Suppressor macrophage treated with lipopolysaccharide for 4 hours (primary cell): ENCODE measurements at places on chromosomes 16 and 17.

GRCh38 chr16:49556606-49557446 is 183.2 kb downstream of the C16orf78 start:
- DNase-seq = no peak

GRCh38 chr16:74439685-74440084 is 18.4 kb upstream of the CLEC18B start:
- peak; percentile 47 for DNase-seq

DNA sequence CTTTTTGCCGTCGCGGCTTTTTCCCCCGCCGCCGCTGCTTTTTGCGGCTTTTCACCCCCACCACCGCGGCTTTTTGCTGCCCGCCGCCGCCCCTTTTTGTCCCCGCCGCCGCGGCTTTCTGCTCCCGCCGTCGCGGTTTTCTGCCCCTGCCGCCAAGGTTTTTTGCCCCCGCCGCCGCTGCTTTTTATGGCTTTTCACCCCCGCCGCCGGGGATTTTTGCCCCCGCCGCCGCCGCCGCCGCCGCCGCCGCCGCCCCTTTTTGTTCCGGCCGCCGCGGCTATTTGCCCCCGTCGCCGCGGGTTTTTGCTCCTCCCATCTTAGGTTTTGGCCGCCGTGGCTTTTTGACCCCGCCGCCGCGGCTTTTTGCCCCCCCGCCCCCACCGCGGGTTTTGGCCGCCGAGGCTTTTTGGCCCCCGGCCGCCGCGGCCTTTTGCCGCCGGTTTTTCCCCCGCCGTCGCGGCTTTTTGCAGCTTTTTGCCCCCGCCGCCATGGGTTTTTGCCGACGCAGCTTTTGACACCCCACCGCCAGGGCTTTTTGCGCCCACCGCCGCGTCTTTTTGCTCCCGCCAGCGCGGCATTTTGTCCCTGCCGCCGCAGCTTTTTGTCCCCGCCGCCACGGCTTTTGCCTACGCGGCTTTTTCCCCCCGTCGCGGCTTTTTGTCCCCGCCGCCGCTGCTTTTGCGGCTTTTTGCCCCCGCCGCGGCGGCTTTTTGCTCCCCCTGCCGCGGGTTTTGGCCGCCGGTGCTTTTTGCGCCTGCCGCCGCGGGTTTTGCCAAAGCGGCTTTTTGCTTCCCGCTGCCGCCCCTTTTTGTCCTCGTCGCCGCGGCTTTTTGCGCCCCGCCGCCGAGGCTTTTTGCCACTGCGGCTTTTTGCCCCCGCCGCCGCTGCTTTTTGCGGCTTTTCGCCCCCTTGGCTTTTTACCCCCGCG is 519.4 kb upstream of the WSB1 start:
- DNase-seq = no peak

GRCh38 chr17:29791336-29792080 is 138.5 kb downstream of the SSH2 start:
- peak; percentile 12 for DNase-seq

DNA sequence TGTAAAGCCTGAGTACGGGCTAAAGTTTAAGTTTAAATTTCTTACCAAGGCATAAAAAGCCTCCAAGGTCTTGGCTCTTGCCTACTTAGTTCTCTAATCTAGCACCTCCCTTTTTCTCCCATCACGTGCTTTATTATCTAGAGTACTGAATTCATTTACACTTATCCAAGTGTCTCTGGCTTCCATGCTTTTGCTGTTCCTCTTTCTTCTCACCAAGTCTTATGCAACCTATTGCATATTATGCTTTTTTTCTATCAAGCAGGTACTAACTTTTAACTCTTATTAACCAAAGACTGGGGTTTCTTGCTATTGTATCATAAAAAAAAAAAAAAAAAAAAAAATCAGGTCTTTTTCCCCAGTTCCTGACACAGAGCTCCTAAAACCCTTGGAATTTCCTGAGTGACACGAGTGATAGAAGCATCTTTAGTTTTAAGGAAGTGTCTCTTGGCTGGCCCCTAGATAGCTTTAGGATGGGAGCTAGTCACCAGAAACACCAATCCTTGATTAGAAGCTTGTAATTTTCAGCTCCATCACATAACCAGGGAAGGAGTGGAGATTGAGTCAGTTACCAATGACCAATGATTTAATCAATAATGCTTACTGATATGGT is 44.9 kb downstream of the SSH2 start:
- peak; percentile 61 for DNase-seq

GRCh38 chr17:81350320-81350890 is 44.9 kb upstream of the BAHCC1 start:
- no peak for DNase-seq

GRCh38 chr16:67456391-67457081 is 24.4 kb downstream of the ATP6V0D1 start:
- peak; percentile 32 for DNase-seq

GRCh38 chr16:56493815-56494214 is 26.0 kb downstream of the BBS2 start:
- DNase-seq = no peak

- DNase-seq = peak; percentile 70
Observed at GRCh38 chr17:7716901-7717755, at the start of gene DNAH2. Gene DNAH2 (plus strand): TSS chr17:7717744. CDS start chr17:7719735, 1,991 bp downstream.

DNA sequence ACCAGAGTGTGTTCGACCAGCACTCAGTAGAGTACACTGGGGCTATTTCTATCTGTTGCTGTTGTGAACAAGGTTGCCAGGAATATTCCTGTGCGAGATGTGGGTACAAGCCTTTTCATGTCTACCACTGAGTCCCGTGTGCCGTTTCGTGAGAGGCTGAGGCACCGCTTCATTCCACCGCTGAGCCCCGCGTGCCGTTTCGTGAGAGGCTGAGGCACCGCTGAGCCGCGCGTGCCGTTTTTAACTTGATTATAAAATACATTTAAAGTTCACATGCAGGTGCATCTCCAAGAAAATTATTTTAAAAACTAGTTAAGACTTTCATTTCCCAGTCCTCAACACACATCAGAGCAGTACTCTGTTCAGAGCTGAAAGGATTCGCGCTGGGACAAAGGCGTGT is 78.7 kb upstream of the ZNF750 start:
- DNase-seq = no peak

DNA sequence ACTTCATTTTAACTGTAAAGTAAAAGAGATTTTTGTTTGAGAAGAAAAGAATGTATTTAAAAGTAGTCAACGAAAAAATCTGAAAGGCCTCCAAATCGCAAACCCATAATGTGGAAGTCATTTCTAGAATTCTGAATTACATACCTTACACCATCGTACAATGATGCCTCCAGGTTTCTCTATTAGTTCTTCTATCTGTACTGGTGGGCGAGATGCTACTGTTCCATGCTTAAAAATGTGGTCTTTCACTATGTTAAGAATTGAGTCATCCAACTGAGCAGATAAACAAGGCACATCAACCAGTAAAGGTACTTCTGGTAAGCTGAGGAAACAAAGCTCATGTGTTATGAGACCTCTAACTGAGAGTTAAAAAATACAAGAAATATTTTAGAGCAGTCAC is 28.5 kb downstream of the CRLF3 start:
- DNase-seq = no peak

- DNase-seq = no peak
Observed at GRCh38 chr16:55476625-55477533, 2.1 kb upstream of the MMP2 start.

GRCh38 chr16:35102780-35103403 is 1643.5 kb downstream of the TP53TG3F start:
- DNase-seq = no peak

DNA sequence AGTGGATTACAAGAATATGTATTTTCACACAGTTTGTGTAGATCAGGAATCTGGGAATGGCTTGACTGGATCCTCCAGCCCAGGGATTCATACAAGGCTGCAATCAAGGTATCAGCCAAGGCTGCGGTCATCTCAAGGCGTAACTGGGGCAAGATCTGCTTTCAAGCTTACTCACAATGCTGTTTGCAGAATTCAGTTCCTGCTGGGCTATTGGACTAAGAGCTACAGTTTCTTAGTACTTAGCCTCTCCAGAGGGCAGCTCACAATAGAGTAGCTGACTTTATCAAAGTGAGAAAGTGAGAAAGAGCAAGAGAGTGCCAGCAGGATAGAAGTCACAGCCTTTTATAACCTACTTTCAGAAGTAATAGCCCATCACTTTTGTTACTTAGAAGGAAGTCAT is 211.0 kb downstream of the MAP2K6 start:
- DNase-seq = no peak

- peak; percentile 58 for DNase-seq
Observed at GRCh38 chr17:17613708-17614114, 22.2 kb upstream of the PEMT start.

DNA sequence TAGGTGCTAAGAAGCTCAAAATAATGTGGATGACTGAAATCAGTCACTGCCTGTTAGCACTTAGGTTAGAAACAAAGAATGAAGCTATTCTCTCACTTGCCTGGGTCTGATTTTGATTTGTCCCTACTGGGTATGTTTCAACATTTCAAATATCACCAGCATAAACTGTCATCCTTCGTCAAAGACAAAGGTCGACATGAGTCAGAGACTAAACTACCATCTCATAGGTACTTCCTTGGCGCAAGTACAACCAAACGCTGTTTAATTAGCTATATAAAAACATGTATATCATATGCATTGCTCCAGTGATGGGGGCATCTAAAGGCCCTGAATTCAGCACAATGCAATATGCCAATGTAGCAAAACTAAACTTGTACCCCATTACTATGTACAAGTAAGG is 4.0 kb downstream of the AKTIP start:
- DNase-seq = no peak
